HFFc6 (cell line): ENCODE measurements at places on chromosomes 5 and 9.

GRCh38 chr9:116269250-116269649 lies 115.7 kb downstream of the PAPPA start:
- no peaks in the 10 kb centered on the region for H3K27me3 ChIP-seq
- no peak for DNase-seq
- peaks cover 39% of the 10 kb centered on the region for H3K36me3 ChIP-seq

DNA sequence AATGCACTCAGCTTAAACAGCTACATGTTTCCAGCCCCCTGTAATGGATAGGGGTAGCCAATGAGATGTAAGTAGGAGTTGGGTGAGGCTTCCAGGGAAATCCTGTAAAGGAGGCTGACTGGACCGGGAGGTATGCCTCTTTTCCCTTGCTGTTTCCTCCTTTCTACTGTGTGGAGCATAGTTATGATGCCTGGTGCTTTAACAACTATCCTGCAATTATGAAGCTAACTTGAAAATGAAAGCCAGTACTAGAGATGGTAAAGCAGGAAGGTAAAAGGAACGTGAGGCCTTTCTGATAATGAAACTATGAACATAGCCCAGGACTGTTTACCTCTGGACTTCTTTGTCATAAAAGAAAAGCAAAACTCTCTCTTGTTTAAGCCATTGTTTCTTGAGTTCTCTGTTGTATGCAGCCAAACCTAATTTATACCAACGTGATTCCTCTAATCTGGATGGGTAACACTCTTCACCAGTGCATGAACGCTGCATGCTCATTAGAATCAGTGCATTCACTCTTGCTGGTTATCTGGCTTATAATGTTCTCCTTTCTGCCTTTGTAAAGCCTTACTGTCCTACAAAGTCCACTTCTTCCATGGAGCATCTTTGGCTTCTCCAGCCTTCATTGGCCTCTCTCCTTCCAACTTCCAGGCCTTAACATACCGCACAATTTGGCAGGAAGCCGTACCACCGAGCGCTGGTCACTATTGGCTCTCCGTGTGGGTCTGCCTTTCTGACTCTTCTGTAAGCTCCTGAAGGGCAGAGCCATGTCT lies 8.3 kb upstream of the ARHGEF28 start:
- DNase-seq = peak; percentile 44
- H3K27ac ChIP-seq = peak overlapping the region; percentile 82
- H3K27me3 ChIP-seq = no peaks in the 10 kb centered on the region
- H3K4me1 ChIP-seq = peaks cover 42% of the 10 kb centered on the region
- no peaks in the 10 kb centered on the region for H3K36me3 ChIP-seq
- H3K4me3 ChIP-seq = peak overlapping the region; percentile 85

GRCh38 chr5:71475788-71476384 lies 20.4 kb downstream of the BDP1 start:
- H3K27ac ChIP-seq = no peak overlapping the region
- H3K27me3 ChIP-seq = no peaks in the 10 kb centered on the region; the same call in 1 of the 2 replicates

DNA sequence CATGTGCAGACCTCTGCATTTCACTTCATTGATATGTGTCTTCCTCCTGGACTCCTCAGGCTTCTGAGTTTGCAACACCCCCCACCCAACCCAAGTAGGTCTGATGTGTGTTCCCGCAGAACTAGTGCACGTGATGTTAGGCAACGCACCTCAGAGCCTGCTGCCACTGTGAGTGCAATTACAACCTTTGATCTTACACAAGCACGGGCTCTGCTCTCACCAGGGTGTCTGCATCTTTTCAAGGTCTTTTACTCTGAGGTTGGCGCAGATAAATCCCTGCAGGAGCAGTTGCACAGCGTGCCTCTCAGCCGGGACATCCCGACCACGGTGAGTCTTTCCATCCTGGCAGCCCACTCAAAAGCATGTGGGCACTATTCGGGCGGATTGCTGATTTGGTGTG lies 80.1 kb downstream of the EGFLAM start:
- H3K27ac ChIP-seq = no peak overlapping the region
- no peaks in the 10 kb centered on the region for H3K4me1 ChIP-seq
- DNase-seq = no peak
- H3K27me3 ChIP-seq = peaks cover 3% of the 10 kb centered on the region

DNA sequence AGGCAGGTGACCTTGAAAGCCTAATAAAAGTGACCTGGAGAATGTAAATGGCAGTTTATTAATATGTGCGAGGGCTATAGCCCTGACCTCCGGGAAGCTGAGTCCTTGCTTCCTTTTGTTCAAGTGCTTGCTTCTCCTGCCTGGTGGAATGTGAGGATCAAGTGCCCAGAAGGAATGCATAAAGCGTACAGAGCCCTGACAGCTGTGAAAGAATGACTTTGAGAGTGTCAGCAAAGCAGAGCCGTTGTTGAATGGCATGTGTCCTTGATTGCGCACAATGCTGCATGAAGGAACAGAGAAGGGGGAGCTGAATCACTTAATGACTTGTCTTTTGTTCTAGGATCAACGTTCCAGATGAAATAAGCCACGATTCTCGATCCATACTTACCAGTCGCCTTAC lies 133.0 kb downstream of the SLF1 start:
- H3K4me1 ChIP-seq = no peaks in the 10 kb centered on the region; the same call in 1 of the 2 replicates
- peaks cover 12% of the 10 kb centered on the region for H3K27me3 ChIP-seq
- no peak overlapping the region for H3K27ac ChIP-seq
- DNase-seq = no peak
- H3K4me3 ChIP-seq = no peak overlapping the region
- no peaks in the 10 kb centered on the region for H3K36me3 ChIP-seq

DNA sequence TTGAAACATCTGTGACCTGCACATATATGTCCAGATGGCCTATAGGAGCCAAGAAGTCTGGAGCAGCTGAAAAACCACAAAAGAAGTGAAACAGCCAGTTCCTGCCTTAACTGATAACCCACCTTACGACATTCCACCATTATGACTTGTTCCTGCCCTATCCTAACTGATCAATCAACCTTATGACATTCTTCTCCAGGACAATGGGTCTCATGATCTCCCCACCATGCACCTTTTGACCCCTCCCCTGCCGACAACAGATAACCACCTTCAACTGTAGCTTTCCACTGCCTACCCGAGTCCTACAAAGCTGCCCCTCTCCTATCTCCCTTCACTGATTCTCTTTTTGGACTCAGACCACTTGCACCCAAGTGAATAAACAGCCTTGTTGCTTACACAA lies 233.8 kb downstream of the CCDC171 start:
- no peak overlapping the region for H3K27ac ChIP-seq
- no peak for DNase-seq
- H3K36me3 ChIP-seq = no peaks in the 10 kb centered on the region
- H3K27me3 ChIP-seq = peaks cover 2% of the 10 kb centered on the region; the same call in 1 of the 2 replicates

DNA sequence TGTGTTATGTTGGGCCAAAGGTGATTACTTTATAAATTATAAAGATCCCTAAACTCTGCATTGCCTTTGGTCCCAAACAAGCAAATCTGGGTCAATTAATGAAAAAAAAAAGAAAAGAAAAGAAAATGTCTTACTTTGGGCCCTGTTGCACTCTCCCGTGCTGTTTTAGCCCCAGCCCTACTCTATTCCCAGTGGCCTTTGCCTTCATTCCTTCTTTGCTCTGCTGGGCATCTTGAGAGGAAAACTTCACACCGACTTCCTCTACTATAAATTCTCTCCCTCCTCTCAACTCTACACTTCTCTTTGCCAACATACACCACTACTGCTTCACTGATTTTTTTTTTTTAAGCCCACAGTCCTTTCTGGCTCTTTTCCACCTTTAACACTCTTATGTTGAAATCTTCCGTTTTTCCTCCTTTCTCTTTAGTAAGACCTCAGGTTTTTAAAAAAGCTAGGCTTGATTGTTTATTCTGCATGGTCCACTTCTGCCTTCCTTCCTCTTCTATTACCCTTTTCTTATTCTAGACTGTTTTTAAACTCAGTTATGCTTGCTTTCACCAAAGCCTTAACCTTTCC lies 4.5 kb upstream of the MSMP start:
- no peak for DNase-seq
- H3K27me3 ChIP-seq = peaks cover 6% of the 10 kb centered on the region
- H3K36me3 ChIP-seq = peaks cover 9% of the 10 kb centered on the region
